ENCODE measurements at places on chromosomes 2 and 18. TPM values are rescaled to one million over a fixed set of nuclear protein-coding genes. Genes with fewer than 3 reads are reported as not detected.

GRCh38 chr18:79515331-79515730 is 119.6 kb downstream of the NFATC1 start:
- DNase-seq, result no peak
- no peaks in the 10 kb centered on the region for H3K4me1 ChIP-seq
- no peaks in the 10 kb centered on the region for H3K36me3 ChIP-seq
- no peak overlapping the region for H3K27ac ChIP-seq
- no peak overlapping the region for H3K4me3 ChIP-seq
- no peaks in the 10 kb centered on the region for H3K27me3 ChIP-seq

GRCh38 chr2:223439786-223440185 is 162.4 kb downstream of the SCG2 start:
- no peak for DNase-seq
- H3K36me3 ChIP-seq, result no peaks in the 10 kb centered on the region
- H3K4me3 ChIP-seq, result no peak overlapping the region
- H3K4me1 ChIP-seq, result no peaks in the 10 kb centered on the region

DNA sequence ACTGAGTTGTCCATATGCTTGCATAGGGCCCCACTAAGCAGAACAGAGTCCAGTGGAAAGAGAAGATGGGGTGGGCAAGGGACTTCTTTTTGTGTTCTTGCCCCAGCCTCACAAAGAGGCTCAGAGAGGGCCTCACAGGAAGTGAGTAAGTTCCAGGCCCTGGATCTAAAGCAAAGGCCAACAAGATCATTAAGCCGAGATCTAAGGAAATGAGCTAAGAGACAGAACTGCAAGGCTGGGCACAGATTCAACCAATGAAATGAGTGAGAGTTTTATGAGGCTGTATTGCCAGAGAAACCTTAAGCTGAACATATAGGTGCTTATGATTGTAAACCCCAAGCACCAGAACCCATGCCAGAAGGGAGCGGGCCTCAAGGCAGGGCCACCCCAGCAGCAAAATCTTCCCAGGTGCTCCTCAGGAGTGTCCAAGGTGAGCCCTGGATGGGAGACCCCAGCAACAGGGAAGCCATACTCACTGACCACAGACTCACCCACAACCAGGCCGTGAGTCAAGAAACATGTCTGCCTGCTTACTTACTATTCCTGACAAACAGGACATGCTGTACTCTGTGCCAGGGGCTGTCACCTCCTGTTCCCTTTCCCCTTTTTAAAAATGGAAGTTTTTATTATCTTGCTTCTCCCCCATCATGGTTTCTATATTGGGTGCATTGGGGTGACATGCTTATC is 40.2 kb downstream of the SLC14A1 start:
- H3K4me3 ChIP-seq, result no peak overlapping the region
- no peaks in the 10 kb centered on the region for H3K36me3 ChIP-seq
- no peaks in the 10 kb centered on the region for H3K27me3 ChIP-seq
- peak; percentile 28 for DNase-seq
- peaks cover 3% of the 10 kb centered on the region for H3K4me1 ChIP-seq

GRCh38 chr2:192604295-192604694 is 409.6 kb upstream of the TMEFF2 start:
- H3K4me1 ChIP-seq, result no peaks in the 10 kb centered on the region
- no peaks in the 10 kb centered on the region for H3K27me3 ChIP-seq
- DNase-seq, result no peak
- no peaks in the 10 kb centered on the region for H3K36me3 ChIP-seq

DNA sequence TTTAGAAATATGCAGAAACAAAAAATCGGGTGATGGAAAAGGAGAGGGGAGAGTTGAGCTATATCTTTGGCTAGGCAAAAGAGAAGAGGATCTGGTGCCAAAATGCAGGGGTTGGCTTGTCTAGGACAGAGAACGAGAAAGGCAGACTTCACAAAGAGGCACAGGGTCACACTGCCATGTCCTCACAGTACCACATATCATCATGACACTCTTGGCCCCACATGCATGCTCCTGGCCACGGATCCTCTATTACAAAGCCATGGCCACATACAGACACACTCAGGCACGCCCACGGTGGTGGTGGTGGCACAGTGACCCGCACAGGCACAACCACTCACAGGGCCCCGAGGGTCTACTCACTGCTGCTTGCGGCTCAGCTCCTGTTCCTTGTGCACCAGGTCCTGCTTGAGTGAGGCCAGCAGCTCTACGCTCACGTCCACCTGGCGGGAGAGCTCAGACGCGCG is 15.9 kb downstream of the FBXO41 start:
- DNase-seq, result no peak
- H3K27ac ChIP-seq, result no peak overlapping the region
- no peaks in the 10 kb centered on the region for H3K36me3 ChIP-seq
- H3K4me3 ChIP-seq, result no peak overlapping the region

DNA sequence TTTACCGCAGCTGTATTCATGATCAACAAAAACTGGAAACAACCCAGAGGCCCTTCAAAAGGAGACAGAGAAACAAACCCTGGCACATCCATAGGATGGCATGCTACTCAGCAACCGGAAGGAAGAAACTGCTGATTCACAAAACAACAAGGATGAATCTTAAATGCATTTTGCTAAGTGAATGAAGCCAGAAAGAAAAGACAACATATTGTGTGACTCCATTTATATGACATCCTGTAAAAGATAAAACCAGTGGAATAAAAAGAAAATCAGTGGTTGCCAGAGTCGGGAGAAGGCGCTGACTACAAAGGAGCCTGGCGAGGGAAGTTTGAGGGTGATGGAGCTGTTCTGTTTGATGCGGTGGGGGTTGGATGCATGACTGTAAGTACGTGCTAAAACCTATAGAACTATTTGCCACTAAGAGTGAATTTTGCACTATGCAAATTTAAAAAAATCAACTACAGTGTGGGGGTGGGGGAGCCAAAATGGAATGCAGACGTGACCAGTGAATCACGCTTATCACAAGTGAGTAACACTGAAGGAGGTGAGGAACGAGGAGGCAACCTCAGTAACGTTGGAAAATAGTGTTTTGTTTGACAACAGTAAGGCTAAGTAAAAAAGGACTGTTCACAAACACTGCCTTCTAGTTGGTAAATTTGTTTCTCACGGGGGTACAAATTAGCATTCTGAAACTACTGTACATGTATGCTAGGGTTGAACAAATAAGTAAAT is 108.9 kb downstream of the INHBB start:
- H3K4me1 ChIP-seq, result no peaks in the 10 kb centered on the region
- no peak overlapping the region for H3K4me3 ChIP-seq
- no peaks in the 10 kb centered on the region for H3K36me3 ChIP-seq
- no peak overlapping the region for H3K27ac ChIP-seq

GRCh38 chr2:241149925-241150659 is at the start of gene PPP1R7:
TSS of gene PPP1R7 (plus strand) at chr2:241150467. CDS start at chr2:241150496, 29 bp downstream.
- H3K27me3 ChIP-seq, result no peaks in the 10 kb centered on the region
- H3K4me1 ChIP-seq, result peaks cover 13% of the 10 kb centered on the region
- H3K27ac ChIP-seq, result peak within 1 kb of the TSS; percentile 91
- peak within 1 kb of the TSS; percentile 89 for H3K4me3 ChIP-seq

GRCh38 chr18:55014095-55014494 is 54.8 kb upstream of the CCDC68 start:
- no peaks in the 10 kb centered on the region for H3K27me3 ChIP-seq
- no peak overlapping the region for H3K27ac ChIP-seq
- DNase-seq, result no peak
- H3K4me1 ChIP-seq, result no peaks in the 10 kb centered on the region
- no peak overlapping the region for H3K4me3 ChIP-seq

DNA sequence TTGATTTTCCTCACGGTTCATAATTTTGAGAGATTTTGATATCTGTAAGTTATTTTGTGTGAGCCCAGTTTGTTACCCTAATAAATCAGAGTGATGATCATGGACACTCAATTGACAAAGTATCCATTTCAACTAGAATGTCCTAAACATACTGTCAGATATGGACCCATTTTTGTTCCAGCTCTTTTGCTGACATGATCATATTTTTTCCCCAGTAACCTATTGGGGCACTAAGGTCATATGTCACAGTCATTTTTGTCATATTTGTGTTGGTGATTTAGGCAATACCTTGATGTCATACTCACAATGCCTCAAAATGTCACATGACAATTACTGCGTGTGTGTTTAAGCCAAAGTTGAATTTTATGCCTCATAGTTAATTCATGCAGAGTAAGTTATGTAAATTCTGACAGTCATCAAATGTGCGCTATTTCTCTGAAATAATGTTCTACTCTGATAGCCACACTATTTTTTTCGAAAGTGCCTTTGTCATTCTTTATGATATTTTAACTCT is 218.7 kb downstream of the ARHGAP15 start:
- H3K27ac ChIP-seq, result no peak overlapping the region
- no peak overlapping the region for H3K4me3 ChIP-seq
- DNase-seq, result no peak
- H3K4me1 ChIP-seq, result no peaks in the 10 kb centered on the region
- no peaks in the 10 kb centered on the region for H3K27me3 ChIP-seq

- H3K4me1 ChIP-seq, result peaks cover 9% of the 10 kb centered on the region
- H3K27me3 ChIP-seq, result no peaks in the 10 kb centered on the region
- no peak overlapping the region for H3K27ac ChIP-seq
Observed at GRCh38 chr2:119691651-119692245, 12.7 kb downstream of the TMEM177 start.

DNA sequence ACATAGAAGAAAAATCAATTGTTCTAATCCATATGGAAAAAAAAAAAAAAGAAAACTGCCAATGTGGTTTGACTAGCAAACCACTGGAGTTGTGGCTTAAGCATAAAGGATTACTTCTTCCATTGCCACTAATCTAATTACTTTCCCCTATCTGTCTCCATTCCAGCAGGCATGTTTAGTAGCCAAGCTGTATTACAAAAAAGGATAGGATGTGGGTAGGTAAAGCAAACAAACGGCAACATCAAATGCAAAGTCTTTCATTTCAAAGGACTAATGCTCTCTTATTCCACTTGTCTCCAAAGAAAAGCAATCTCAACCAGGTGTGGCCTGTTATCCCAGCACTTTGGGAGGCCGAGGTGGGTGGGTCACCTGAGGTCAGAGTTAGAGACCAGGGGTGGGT is 36.5 kb downstream of the SLC8A1 start:
- no peak for DNase-seq
- no peak overlapping the region for H3K27ac ChIP-seq
- H3K4me3 ChIP-seq, result no peak overlapping the region
- no peaks in the 10 kb centered on the region for H3K27me3 ChIP-seq

GRCh38 chr2:71082402-71083252 is 14.2 kb downstream of the NAGK start:
- no peaks in the 10 kb centered on the region for H3K27me3 ChIP-seq
- no peak overlapping the region for H3K27ac ChIP-seq
- no peak for DNase-seq

DNA sequence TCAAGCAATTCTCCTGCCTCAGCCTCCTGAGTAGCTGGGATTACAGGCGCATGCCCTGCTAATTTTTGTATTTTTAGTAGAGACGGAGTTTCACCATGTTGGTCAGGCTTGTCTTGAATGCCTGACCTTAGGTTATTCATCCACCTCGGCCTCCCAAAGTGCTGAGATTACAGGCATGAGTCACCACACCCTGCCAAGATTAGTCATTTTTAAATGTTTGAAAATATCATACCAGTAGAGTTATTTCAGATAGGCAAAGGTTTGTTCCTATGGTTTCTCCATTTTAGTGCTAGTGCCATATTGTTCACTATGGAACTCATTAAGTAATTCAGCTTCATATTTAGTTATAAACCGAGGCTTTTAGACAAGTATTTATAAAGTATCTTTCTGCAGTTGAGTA is 52.3 kb downstream of the HIBCH start:
- H3K27me3 ChIP-seq, result no peaks in the 10 kb centered on the region
- DNase-seq, result peak; percentile 73
- H3K4me1 ChIP-seq, result peaks cover 5% of the 10 kb centered on the region
- H3K27ac ChIP-seq, result peak overlapping the region; percentile 42
- no peak overlapping the region for H3K4me3 ChIP-seq
- no peaks in the 10 kb centered on the region for H3K36me3 ChIP-seq

GRCh38 chr2:177893880-177894279 is 178.7 kb downstream of the PDE11A start:
- no peaks in the 10 kb centered on the region for H3K4me1 ChIP-seq
- no peak overlapping the region for H3K27ac ChIP-seq
- no peak overlapping the region for H3K4me3 ChIP-seq
- no peak for DNase-seq
- H3K27me3 ChIP-seq, result no peaks in the 10 kb centered on the region
- H3K36me3 ChIP-seq, result no peaks in the 10 kb centered on the region

- no peaks in the 10 kb centered on the region for H3K36me3 ChIP-seq
- DNase-seq, result no peak
- no peak overlapping the region for H3K4me3 ChIP-seq
Observed at GRCh38 chr18:62862466-62862865, 147.1 kb downstream of the PHLPP1 start.

- no peak overlapping the region for H3K4me3 ChIP-seq
- H3K27me3 ChIP-seq, result no peaks in the 10 kb centered on the region
- no peak overlapping the region for H3K27ac ChIP-seq
Observed at GRCh38 chr2:172244419-172245130, 141.9 kb upstream of the DLX2 start.

DNA sequence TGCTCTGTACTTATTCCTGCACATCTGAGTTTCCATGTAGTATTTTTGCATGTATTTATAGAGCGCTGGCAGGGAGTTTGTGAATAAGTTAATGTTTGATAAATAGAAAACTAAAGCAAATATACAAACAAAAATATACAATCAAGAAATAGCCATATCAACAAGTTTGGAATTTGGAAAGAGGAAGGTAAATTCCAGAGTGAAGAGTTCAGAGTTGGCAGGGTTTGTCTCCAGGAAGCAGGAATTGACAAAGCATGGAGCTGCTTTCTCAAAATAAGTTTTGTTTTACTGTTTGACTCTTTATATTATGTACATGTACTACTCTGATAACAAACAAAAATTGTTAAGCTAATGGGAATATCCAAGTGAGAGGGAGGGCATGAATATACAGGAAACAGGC is 80.3 kb downstream of the SPOPL start:
- DNase-seq, result no peak

GRCh38 chr2:60334610-60335009 is 218.8 kb downstream of the BCL11A start:
- H3K4me1 ChIP-seq, result no peaks in the 10 kb centered on the region
- H3K36me3 ChIP-seq, result no peaks in the 10 kb centered on the region
- no peaks in the 10 kb centered on the region for H3K27me3 ChIP-seq
- no peak overlapping the region for H3K4me3 ChIP-seq
- no peak overlapping the region for H3K27ac ChIP-seq
- DNase-seq, result no peak

DNA sequence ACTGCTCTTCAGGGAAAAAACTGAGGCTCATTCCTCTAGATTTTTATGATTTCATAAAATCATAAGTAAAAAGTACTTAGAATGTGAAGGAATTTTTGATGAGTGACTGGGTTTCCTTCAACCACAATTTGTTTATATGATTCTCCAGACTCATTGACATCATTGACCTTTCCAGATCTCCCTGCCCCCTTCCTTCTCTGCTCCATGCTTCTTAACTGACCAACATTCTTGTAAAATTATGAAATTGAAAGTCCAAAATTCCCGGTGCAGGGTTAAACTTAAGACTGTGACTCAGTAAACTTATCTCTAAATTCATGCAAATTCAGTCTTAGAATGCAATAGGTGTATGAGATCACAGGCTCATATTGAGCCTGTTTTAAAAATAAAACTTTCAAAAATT is 648.9 kb downstream of the TDRD15 start:
- peaks cover 30% of the 10 kb centered on the region for H3K4me1 ChIP-seq
- H3K4me3 ChIP-seq, result no peak overlapping the region
- DNase-seq, result peak; percentile 96
- H3K36me3 ChIP-seq, result no peaks in the 10 kb centered on the region
- peak overlapping the region; percentile 73 for H3K27ac ChIP-seq

The CIB4 gene
- total RNA-seq, result not detected

The LYPD6B gene
- not detected for total RNA-seq

The TMEM37 gene
- total RNA-seq, result 2.6 TPM

The CXCR2 gene
- not detected for total RNA-seq

The CCL20 gene
- total RNA-seq, result not detected

The DOK1 gene
- total RNA-seq, result 25.7 TPM

The FOSL2 gene
- total RNA-seq, result 68.6 TPM

The NEB gene
- 0.26 TPM for total RNA-seq

The PAX8 gene
- total RNA-seq, result 0.51 TPM

The OLA1 gene
- 70.4 TPM for total RNA-seq

The MROH2A gene
- total RNA-seq, result not detected
